ENCODE measurements at places on chromosomes 3 and 15.

DNA sequence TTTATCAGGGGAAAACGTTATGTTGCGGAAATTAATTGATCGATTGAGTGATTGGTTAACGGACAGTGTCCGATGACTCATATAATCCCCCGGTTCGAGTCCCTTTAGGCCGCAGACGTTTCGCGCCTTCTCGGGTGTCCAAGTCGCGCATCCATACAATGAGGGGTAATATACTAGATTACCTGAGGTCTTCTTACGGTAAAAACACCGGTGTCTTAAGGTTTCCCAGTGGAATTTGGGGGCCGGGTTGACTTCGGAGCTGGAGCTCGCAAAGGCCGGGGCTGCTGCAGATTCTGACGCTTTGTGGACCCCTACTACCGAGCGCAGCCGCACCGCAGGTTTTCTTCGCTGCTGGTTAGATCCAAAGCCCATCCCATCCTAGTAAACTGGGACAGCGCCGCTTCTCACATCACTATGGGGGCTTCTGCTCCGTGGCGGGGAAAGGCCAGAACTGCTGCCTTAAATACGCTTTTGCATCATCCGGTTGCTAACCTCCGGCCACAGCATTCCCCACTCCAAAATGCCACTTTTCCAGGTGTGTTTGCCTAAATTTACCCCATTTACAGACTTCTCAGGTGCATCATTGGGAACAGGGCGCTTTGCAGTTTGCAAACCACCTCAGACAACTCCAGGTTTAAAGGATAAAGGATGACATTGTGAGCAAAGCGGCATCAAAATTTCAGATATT is 858 bp upstream of the SACM1L start:
- DNase-seq: no peak

GRCh38 chr15:43934480-43934879 is 107.7 kb downstream of the WDR76 start:
- no peak for DNase-seq

DNA sequence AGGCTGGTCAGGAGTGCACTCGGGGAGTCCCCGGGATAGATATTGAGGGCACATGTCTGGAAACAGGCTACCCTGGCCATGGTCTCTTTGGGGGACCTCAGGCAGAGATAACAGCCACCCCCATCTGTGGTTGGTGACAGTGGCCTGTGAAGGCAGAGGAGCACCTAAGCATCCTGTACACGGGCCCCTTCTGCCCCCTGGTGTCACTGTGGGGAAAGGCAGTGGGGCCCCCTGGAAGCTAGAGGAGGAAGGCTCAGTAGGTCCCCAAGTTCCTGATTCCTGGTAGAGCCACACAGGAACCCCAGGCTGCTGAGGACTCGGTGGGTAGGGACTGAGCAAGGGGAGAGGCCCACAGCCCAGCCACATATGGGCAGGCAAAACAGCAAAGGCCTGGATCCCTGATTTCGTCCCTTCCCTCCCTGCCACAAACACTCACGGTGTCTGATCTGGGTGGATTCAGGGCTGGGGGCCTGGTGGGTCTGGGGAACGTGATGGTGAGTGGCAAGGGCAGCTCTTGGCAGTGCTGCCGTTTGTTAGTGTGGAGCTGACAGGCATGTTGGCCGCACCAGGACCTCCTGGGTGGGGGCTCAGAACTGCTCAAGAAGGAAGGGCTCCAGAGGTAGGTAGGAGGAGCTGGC is 14.1 kb upstream of the CXCR6 start:
- peak; percentile 52 for DNase-seq

DNA sequence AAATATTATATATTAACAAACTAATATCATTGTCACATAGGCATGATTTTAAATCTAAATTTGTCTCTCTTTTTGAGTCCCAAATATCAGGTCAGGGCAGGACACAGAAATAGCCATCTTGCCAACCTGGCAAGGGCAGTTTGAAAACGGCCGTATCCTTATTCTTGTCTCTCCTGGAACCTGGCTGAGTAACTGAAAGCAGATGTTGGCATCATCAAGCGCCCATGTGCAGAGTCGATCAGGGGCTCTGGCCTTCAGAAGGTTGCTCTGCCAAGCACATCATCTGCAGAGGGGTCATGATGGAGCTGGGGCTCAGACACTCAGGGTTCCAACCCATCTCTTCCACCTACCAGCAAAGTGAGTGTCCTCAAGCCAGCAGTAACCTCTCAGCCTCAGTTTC is 55.2 kb upstream of the OCA2 start:
- DNase-seq: no peak

- no peak for DNase-seq
Measured at GRCh38 chr15:50259276-50259675, 6.2 kb downstream of the HDC start.

DNA sequence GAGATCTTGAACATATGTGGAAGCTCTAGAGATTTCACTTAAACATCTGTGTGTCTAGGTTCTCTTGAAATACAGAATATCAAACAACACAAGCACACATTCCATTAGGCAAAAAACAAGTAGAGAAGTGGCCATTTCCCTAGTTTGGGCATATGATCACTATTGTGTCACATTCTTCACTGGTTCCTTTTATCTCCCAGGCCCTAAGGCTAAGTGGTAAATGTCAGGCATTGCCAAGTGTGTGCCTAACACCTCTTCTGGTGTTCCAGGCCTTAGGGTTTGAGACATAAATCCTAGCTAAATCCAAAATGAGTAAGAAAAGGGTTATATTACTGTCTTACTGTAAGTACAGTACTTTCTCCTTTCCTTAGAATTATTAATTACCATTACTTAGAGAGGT is 880.1 kb downstream of the PDCD6IP start:
- DNase-seq: no peak

GRCh38 chr15:48031466-48031865 is 89.3 kb upstream of the SLC24A5 start:
- no peak for DNase-seq
